Activated T-helper 2 cell treated with anti-CD3 and anti-CD28 coated beads, Interferon-gamma antibody, Interleukin-2, Interleukin-4, amounts not matched to agents 10 μg/mL and 5 μg/mL and 100 μg/mL, durations not matched to agents 14 hours and 24 hours and 36 hours (primary cell): ENCODE measurements at places on chromosomes 12 and 14.

DNA sequence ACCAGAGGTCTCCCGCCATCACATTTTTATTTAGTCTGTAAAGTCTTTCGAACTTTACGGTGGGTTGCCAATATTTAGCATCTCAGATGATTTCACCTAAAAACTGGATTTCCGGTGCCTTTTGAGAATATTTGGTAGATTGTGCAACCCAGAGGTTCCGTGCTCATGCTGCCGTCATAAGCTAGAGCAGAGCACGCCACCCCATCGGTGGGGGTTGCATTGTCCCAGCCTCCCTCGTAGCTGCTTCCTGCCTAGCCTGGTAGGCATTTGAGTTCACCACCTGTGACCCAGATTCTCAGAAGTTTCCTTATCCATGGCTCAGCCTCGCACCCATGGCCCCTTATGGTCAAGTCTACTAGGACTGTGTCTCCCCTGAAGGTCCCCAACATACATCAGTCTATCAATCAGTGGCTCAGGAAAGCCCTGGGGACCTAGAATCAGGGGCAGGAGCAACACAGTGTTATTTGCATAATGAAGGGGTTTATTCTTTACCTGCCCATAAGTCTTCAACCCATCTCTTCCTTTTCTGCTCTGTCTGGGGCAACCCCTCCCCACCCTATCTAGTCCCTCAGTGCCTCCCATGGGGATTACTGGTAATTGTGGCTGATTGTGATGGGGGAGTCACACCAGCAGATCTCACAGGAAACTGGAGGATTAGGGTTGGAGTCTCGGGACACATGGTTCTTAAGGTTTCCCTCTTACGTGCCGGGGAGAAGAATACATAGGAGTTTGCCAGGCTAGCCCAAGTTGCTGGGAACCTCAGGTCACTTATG is 152.3 kb downstream of the PHETA1 start:
- no peak for DNase-seq

DNA sequence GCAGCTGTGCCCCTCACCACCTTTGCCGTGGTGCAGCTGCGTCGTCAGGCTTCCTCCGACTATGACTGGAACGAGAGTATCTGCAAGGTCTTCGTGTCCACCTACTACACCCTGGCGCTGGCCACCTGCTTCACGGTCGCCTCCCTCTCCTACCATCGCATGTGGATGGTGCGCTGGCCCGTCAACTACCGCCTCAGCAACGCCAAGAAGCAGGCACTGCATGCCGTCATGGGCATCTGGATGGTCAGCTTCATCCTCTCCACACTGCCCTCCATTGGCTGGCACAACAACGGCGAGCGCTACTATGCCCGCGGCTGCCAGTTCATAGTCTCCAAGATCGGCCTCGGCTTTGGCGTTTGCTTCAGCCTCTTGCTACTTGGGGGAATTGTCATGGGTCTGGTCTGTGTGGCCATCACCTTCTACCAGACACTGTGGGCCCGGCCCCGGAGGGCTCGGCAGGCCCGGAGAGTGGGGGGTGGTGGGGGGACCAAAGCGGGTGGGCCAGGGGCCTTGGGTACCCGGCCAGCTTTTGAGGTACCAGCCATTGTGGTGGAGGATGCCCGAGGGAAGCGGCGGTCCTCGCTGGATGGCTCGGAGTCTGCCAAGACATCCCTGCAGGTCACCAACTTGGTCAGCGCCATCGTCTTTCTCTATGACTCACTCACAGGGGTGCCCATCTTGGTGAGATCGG is 2.6 kb downstream of the GPR162 start:
- DNase-seq, result no peak

- no peak for DNase-seq
Measured at GRCh38 chr12:57273516-57273915, 22.5 kb upstream of the STAC3 start.

- DNase-seq, result no peak
Measured at GRCh38 chr12:52003016-52003550, 3.7 kb upstream of the TAMALIN start.

DNA sequence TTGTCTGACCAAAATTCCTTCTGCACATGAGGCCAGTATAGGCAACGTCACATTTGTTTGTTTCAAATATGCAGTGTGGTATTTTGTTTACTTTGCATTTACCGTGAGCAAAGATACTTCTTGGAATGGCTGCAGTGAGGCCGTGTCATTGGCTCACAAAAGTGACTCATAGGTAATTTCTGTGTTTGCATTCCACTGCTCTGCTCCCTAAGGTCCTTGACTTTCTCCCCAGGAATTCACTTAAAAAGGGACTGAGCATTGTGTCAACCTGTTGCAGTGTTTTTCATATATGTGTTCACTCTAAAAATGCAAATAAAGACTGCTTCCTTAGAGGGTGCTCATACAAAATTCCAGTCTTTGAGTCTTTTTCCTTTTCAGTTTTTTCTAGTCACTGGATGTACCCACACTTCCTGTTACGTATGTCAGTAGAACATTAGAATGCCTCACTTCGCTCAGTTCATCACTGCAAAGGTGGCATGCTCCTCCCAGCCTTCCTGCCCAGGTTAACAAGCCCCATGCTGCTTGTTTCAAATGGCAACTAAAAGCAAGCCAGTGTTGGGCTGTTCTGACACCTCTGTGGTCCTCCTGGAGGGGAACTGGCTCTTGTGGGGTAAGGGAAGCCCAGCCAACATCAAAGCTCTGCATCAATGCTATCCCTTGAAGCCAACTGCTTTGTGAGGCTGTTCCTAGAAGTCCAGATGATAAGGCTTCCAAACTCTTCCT is 9.1 kb downstream of the C12orf76 start:
- DNase-seq, result no peak

- no peak for DNase-seq
Measured at GRCh38 chr14:69979882-69980281, 100.7 kb downstream of the SMOC1 start.

DNA sequence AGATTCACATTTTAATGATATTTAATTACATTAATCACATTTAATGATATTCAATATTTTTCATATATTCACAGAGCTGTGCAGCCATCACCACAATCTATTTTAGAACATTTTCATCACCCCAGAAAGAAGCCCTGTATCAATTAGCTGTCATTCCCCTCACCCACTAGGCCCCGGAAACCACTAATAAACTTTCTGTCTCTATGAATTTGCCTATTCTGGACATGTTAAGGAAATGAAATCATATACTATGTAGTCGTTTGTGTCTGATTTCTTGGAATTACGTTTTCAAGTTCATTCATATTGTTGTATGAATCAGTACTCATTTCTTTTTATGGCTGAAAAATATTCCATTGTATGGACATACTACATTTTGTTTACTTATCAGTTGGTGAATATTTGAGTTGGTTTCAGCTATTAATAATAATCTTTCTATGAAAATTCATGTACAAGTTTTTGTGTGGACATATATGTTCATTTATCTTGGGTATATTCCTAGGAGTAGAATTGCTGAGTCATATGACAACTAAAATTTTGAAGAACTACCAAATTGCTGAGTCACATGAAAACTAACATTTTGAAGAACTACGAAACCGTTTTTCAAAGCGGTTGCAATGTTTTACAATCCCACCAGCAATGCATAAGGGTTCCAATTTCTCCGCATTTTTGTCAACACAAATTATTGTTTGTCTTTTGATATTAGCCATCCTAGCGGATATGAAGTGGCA is 11.7 kb upstream of the OTOGL start:
- DNase-seq, result no peak

DNA sequence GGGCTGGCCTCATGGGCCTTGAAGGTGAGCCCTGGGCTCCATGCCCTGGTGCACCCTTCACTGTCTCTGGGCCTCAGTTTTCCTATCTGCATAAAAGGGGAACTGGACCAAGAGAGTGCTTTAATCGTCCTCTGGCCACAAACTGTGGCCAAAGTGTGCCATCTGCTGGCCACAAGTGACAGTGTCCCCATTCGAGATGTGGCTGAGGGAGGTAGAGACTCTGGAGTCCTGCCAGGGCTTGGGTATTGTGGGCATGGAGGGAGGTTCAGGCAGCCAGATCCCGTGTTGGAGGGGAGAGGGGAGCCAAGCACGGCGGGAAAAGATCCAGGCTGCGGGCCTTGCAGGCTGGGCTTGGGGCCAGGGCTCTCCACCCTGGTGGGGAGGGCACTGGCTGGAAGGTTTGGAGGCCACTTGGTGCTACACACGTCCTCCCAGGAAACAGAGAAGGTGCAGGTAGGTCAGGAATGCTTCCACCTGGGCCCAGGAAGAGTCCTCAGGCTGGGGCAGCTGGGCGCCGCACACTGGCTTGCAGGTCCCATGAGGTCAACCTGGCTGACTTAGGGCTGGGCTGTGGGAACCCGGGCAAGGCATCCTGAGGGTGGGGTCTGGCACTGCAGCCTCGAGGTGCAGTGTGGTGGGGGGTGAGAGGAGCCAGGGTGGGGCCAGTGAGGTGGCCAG is 7.3 kb upstream of the KIF26A start:
- DNase-seq, result no peak

DNA sequence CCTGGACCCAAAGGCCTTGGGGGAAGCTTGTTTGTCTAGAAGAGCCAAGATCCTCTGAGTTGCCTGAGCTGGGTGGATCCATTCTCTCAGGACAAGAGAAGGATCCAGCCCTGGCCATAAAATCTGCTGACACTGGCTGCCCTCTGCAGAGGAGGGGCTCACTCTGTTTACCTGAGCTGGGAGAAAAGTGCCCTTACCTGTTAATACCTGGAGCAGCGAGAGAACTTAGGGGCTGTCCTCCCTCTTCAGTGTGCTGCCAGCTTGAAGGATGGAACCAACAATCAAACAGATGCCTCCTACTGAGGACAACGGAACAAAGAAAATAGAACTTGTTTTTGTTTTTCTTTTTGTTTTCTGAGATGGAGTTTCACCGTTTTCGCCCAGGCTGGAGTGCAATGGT is 7.3 kb upstream of the KRT7 start:
- no peak for DNase-seq

GRCh38 chr12:4864575-4864974 is 45.1 kb upstream of the KCNA1 start:
- no peak for DNase-seq

GRCh38 chr14:77260631-77261030 is 10.4 kb downstream of the NGB start:
- no peak for DNase-seq

DNA sequence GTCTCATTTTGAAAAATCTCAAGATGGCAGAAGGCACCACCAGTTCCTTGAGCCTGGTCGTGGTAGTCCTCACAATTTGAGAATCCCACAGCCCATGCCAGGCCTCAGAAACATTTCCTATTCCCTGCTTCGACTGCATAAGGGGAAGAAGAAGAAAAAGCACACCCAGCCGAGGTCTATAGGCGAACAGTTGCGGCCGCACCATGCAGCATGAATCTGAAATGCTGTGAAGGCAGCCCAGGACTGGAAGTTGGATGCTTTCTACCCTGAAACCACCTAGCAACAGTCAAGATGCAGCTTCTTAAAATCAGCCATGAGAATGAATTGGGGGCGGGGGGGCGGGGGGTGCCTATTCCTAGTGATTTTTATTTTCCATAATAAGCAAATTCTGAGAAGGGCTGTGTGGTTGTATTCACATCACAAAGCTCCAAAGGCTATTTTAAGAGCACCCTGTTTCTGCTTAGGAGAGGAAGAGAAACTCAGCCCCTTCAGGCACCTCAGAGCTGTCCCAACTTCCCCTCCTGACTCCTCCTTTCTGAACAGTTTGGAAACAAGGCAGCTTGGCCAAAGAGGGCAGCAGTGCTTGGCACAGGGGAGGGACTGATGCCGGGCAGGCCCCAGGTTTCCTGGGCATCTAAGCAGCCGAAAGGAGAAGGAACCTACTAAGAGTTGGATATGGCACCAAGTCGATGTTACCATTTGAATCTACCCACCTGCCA is 172.5 kb upstream of the FOXN3 start:
- DNase-seq, result no peak

DNA sequence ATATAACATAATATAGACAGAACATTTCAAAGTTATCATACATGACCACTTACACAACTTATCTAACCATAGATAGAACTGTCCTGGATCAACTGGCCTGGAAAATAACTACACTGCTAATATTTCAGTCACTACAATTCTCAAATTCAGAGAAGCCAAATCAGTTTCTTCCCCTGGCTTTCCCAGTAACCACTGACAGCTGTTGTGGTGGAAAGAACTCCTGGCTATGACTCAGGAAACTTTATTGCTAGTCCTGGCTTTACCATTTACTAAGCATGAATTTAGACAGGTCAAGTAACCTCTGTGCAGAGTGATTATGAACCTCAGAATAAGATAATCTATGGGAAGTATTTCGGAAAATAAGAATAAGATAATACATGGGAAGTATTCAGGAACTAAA is 244.9 kb upstream of the DIO2 start:
- no peak for DNase-seq

DNA sequence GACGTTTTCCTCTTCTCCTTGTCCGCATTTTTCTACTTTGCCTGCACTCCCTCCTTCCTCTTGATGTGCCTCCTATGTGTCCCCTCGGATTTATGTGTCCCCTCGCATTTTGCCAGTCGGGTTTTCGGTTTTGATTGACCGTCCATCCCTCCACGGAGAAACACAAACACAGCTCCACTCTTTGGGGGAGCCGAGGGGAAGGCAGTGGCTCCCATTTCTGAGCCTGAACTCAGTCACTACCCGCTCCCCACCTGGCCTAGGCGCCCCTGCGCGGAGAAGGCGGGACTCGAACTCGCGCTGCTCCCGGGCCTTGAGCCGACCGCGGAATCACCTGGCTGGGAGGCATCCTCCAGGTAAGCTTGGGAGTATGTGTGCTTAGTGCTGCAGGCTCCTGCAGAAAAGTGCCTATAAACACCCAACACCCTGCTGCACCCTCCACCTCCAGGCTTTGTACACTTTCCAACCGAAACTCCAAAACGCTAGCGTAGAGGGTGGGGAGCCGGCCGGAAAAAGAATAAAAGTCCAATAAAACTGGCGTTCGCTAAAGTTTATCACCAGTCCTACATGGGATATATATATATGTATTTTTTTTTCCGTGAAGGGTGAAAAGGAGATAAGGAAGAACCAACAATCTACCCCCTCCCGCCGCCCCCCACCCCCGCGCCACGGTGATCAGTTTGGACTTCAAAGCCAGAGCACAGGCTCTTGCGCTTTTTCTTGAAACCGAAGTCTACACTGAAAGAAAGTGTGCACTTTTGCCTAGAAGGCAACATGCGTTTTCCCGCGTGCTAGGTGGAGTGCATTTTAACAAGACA is 3.3 kb upstream of the CCND2 start:
- DNase-seq, result peak; percentile 42

- no peak for DNase-seq
Measured at GRCh38 chr12:109625131-109625559, 51.6 kb downstream of the MVK start.

- no peak for DNase-seq
Measured at GRCh38 chr14:57326253-57326652, 57.5 kb downstream of the AP5M1 start.

DNA sequence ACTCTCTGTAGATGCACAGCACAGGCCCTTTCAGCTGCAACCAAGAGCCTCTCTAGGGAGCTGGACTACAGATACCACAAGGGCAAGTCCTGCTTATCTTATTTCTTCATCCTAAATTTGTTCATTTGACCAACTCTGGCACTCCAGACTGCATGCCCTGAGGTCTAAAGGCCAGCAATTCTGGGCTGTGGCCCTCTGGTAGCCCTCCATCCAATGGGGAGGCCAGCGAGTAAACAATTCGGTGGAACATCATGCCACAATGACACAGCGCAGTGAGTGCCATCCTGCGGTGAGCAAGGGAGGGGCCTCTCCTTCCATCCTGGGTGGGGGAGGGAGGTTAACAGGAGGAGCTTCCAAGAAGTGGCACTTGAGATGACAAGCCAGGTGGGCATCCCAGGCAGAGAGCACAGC is 652 bp upstream of the SELPLG start:
- peak; percentile 47 for DNase-seq

GRCh38 chr12:27583981-27584380 is 60.0 kb downstream of the PPFIBP1 start:
- DNase-seq, result no peak

- no peak for DNase-seq
Measured at GRCh38 chr12:78328524-78328923, 497.8 kb downstream of the NAV3 start.

GRCh38 chr12:62562846-62563245 is 96.2 kb downstream of the MON2 start:
- DNase-seq, result no peak
